Esophagus squamous epithelium (tissue), 5 donors: ENCODE measurements at places on chromosomes 5 and 9. TPM values are rescaled to one million over a fixed set of nuclear protein-coding genes. Genes with fewer than 3 reads are reported as not detected.

DNA sequence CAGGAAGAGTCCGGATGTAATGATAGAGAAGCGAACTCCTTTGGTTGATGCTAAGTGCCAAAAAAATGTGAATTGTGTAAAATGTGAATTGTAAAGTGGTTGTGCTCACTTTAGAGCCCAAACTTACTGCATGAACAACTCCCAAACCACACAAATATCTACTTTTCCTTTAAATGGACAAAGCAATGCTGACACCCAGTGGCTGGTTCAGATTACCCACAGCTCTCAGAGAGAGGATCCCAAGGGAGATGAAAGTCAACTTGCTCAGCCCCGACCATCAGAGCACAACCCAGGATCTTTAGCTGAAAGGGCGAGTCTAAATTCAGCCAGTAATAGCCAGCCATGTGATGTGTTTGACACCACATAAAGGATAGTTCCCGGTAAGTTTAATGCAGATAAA, 133.7 kb downstream of the NMUR2 start:
- DNase-seq: no peak

DNA sequence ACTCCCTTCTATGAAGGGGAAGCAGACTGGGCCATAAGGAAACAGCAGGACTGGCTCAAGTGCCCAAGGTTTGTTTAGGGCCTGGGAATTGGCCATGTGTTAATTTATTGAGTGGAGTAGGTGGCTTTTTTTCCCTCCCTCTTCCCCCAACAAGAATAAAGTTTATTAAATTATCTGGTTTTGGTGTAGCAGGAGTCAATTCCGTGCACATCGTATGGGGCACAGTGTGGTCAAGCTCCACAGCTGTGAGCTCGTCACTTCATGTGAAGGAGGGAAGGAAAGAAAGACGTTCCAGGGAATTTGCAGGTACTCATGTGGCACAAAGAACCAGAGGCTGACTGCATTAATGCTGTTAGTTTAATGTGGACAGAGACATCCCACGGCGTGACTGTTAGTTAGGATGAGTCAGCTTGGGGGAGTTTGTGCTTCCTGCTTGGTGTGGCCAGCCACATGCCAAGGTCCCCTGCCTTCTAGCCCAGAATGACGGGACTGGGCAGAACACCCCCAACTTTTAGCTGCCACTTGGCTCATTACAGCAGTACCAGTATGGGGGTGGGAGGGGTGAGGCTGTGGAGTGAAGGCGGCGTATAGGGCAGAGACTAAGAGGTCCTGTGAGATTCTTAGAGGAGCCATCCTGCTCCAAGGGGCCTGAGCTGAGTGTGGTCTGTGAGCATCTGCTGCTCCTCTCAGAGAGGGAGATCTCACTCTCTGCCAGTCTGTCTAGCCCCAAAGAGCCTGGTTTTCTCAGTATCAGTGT, 33.2 kb downstream of the CSF1R start:
- DNase-seq: no peak

GRCh38 chr9:16918920-16919319, 48.5 kb upstream of the BNC2 start:
- no peak for DNase-seq

DNA sequence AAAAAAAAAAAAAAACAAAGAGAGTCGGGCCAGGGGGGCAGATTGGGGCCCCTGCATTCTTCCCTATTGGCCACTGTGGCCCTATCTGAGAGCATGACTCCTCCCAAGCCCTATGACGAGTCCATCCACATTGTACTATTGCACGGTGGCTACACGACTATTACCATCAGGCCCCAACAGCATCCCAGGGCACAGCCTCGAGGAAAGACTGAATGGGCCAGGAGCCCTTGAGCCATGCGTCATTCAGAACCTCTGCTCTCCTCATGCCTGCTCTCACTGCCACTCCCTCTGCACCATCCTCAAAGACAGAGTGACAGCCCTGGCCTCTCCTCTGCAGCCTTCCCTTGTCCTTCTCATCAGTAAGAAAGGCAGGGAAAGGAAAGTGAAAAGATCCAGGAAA, 20.2 kb upstream of the ORM1 start:
- DNase-seq: no peak

DNA sequence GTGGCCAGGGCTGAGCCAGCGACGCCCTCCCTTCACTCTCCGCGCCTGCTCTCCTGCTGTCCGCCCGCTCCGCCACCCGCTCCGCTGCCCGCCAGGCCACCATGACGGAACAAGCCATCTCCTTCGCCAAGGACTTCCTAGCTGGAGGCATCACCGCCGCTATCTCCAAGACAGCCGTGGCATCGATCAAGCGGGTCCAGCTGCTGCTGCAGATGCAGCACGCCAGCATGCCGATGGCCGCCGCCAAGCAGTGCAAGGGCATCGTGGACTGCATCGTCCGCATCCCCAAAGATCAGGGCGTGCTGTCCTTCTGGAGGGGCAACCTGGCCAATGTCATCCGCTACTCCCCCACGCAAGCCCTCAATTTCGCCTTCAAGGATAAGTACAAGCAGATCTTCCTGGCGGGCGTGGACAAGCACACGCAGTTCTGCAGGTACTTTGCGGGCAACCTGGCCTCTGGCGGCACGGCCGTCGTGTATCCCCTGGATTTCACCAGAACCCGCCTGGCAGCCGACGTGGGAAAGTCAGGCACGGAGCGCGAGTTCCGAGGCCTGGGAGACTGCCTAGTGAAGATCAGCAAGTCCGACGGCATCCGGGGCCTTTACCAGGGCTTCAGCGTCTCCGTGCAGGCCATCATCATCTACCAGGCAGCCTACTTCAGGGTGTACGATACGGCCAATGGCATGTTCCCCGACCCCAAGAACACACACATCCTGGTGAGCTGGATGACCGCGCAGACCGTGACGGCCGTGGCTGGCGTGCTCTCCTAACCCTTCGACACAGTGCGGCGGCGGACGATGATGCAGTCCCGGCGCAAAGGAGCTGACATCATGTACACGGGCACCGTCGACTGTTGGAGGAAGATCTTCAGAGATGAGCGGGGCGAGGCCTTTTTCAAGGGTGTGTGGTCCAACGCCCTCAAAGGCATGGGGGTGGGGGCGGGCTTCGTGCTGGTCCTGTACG, 1130.4 kb upstream of the ACO1 start:
- DNase-seq: no peak

- no peak for DNase-seq
These were observed 20.0 kb upstream of the TEK start for GRCh38 chr9:27088981-27089380.

SLC34A3 gene
- 1.7 TPM for total RNA-seq
